Neural cell (in vitro differentiated cells): ENCODE measurements at places on chromosomes 1 and 21. TPM values are rescaled to one million over a fixed set of nuclear protein-coding genes. Genes with fewer than 3 reads are reported as not detected.

LAMB3 gene
- polyA plus RNA-seq = 4.6 and 5.8 TPM in 2 replicates

DIO1 gene
- not detected in 2 replicates for polyA plus RNA-seq

FBXO44 gene
- 119 and 126 TPM in 2 replicates for polyA plus RNA-seq

FAM151A gene
- polyA plus RNA-seq = not detected in 2 replicates

PLA2G2D gene
- polyA plus RNA-seq = not detected in 2 replicates

PTGFRN gene
- 20.1 and 25.0 TPM in 2 replicates for polyA plus RNA-seq

BCAS2 gene
- polyA plus RNA-seq = 129 and 149 TPM in 2 replicates
